Ovary (tissue), 10 donors: ENCODE measurements at places on chromosomes 2 and 18. TPM values are rescaled to one million over a fixed set of nuclear protein-coding genes. Genes with fewer than 3 reads are reported as not detected.

Gene ERBB4
- total RNA-seq = 1.3 TPM

Gene CHRNG
- not detected for total RNA-seq

Gene C2orf68
- total RNA-seq = 31.3 TPM

Gene APLF
- 13.0 TPM for total RNA-seq

Gene ADRA2B
- 0.69 TPM for total RNA-seq

Gene COLEC12
- total RNA-seq = 5.5 TPM

Gene MBP
- 24.2 TPM for total RNA-seq

Gene CRACDL
- 1.3 TPM for total RNA-seq

Gene TUBA3E
- total RNA-seq = not detected

Gene HES6
- total RNA-seq = 3.1 TPM

Gene HOXD13
- total RNA-seq = not detected

DNA sequence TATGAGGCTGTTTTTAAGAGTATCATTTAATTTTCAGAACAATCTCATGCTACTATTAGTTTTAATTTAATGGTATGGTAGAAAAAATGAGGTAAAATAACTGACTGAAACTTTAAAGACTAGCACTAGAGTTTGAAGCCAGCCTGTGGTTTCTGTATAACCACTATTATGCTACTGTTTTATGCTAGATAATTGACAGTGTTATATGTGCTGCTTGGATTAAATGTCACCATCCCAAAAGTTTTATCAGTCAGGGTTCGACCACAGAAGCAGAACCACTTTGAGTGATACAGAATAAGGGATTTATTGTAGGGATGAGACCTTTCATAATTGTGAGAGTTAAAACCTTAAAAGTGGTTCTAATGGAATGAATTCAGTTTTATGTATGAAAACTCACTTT lies 271.6 kb downstream of the PTGR3 start:
- no peak for DNase-seq

DNA sequence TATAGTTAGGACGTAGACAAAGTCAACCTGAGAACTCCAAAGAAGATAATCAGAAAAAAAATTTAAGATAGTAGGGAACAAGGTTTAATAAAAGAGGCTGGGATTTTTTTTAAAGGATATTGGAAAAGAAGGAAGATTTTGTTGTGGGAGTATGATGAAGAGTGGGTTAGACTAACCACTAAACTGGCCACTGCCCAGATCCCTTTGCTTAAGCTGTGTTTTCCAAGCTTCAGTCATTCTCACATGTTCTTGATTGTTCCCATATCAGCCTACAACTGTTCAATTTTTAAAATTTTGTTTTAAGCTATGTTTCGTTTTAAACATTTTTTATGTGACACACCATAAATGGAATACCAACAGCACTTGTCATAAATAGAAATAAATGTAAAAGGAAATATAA lies 284.5 kb upstream of the MMADHC start:
- DNase-seq = no peak

DNA sequence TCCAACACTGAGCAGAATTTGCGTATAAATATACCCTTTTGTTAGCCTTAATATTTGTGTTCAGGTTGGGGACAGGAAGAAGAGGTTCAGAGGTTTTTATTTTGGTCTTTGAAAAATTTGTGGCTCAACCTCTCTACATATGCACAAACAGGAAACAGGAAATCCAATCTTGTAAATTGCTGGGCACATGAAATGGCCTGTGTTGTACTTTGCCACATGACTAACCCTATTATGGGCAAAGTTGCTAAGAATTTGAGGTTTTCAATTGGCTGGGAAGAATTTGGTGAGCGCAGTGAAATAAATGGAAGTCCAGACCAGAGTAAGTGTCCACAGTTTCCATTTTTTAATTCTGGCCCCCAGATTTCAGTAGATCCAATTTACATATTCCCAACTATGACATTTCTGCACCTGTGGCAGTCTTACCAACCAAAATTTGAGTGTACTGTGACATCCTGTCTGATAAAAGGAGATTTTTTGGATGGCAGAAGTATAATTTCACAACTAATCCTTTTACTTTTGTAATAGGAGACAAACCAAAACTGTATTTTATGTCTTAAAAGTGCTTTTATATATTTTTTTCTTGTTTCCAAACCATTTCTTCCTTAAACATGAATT lies 63.6 kb downstream of the COX7A2L start:
- DNase-seq = no peak

GRCh38 chr2:21165350-21165749 lies 41.6 kb downstream of the TDRD15 start:
- no peak for DNase-seq

GRCh38 chr2:109703077-109703476 lies 88.9 kb downstream of the SOWAHC start:
- no peak for DNase-seq

- DNase-seq = no peak
These were observed 46.7 kb downstream of the LDLRAD4 start for GRCh38 chr18:13265008-13265910.

GRCh38 chr2:200668478-200668877 lies 82.7 kb downstream of the AOX1 start:
- DNase-seq = no peak

DNA sequence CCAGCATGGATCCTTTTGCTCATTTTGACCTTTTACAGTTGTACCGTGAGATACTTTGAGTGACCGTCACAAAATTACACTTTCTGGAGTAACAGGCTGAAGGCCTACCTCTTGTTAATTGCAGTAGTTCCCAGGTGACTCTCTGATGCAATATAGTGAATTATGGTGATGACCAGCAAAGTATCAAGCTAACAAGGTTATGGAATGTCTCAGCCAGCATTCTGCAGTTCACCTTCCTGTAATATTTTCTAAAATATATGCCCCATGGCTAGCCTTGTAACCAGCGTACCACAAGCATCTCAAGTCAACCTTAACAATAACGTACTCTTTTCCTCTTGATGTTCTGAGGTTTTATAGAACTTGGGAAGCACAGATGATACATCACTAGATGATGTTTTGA lies 234.7 kb downstream of the LTBP1 start:
- no peak for DNase-seq

GRCh38 chr2:3598197-3598910 lies 3.4 kb downstream of the COLEC11 start:
- peak; percentile 24 for DNase-seq

DNA sequence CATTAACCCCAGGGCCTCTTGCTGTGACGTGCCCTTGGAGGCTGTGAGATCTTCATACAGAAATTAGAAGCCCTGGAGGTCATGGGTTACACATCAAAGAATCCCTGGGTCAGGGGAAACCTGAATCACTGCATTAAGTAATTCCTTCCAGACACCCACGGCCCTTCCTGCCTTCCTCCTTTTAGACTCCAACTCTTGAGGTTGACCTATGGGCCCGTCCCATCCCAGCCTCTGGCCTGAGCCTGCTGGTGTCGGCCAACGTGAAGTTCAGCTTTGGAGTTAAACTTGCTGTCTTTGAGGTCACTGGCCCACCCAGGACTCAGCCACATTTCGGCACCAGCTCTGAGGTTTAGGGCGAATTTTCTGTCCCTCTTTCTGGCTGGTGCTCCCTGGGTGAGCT lies 198.3 kb downstream of the ACKR3 start:
- no peak for DNase-seq

DNA sequence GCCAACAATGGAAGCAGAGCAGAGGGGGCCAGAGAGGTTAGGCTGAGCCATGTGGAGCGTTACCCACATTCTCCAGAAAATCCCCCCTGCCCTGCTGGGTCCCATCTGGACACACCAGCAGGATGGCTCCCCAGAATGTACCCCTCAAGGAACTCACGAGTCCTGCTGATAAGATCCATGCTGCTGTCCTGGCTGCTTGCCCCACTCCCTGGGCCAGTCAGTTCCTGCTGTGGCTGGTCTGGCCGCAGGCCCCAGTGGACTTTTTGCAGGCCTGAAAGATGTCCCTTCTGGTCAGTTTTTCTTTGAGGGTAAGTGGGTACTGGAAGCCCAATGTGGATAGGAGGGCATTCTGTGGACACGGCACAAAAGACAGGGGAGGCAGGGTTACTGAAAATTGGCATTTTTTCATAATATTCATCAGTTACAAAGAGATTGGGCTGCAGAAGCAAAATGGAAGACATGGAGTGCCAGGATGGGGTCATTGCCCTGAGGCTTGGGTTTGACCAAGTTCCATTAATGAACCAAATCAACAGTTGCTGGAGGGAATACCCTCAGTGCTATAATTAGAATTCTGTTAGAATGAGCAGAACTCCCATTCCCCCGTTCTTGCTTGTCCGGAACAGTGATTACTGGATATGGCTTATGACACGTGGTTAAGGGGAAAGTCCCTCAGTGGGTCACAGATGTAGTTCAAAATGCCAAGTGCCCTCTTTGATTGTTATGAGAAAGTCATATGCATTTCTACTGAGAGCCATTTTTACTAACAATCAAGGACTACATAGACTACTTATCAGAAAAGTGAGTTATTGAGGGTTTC lies 38.7 kb downstream of the SLC4A5 start:
- no peak for DNase-seq

GRCh38 chr2:40287195-40287594 lies 164.7 kb downstream of the SLC8A1 start:
- DNase-seq = no peak

DNA sequence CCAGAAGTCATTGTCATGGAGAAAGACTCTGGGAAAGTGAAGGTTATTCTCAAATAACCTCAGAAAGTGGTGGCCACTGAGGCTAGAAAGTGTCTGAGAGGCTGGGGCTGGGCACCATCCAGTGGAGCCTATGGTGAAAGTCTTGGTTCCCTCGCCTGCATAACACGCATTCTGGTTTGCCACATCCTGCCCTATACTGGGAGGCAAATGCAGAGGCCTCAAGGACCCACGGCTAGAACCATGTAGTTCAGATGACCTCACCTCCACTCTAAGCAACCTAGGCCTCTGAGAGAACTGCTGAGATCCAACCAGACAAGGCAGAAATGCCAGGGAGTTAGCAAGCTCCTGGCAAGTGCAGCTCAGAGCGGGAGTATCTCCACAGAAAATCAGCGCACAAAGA lies 5.1 kb downstream of the ITGB6 start:
- DNase-seq = no peak

- no peak for DNase-seq
These were observed 11.4 kb downstream of the FHOD3 start for GRCh38 chr18:36308711-36309435.

- DNase-seq = no peak
These were observed 39.9 kb downstream of the CYRIA start for GRCh38 chr2:16625759-16626158.

DNA sequence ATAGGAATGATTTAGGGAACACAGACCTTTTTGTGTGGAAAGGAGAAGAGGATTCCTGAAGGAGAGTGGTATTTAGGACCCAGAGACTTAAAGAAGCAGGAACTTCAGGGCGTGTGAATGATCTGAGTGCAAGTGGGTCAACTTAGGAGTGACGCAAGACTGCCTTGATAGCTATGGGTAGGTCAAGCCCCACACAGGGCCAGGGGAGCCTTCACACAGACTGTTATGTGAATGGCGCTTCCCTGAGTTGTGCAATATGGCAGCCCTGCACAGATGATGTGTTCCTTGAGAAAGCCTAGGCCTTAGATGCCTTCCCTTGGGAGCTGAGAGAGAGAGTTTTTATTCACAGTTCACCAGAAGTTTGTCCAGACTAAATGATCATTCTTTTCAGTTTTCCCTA lies 47.1 kb upstream of the IGFBP5 start:
- DNase-seq = peak; percentile 71

DNA sequence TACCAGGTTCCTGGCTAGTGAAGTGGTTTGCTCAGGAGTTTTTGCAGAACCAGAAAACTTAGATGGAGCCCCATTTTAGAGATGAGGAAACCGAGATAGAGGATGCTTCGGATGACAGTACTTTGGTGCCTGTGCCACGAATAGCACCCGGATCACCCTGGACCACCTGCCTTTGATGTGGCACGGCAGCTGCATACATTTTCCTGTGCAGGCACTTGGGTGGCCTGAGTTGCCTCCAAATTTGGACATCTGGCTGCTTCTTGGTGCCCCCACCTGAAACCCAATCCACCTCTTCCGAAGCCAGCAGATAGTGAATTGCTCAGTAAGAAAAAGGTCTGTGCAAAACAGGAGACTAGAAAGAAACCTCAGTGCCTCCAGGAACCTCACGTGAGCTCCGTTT lies 140.6 kb upstream of the ID2 start:
- no peak for DNase-seq

- DNase-seq = no peak
These were observed 27.5 kb downstream of the CFAP36 start for GRCh38 chr2:55547001-55547400.

DNA sequence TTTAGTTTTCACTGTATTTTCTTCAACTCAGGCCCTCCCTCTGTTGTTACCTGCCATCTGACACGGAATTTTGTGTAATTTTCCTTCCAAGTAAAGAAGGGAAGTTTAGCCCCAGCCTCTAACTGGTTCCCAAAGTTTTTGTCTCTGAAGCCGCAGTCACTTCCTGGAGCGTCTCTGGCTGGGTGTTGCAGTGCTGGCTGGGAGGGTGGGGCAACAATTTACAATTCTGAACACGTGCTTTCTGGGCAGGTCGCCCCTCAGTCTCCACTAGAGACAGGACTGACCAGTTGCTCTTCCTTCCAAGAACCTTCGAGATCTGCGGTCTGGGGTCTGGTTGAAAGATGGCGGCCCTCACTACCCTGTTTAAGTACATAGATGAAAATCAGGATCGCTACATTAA lies 3.5 kb downstream of the CNDP2 start:
- DNase-seq = no peak

- DNase-seq = no peak
These were observed 61.7 kb downstream of the KCNS3 start for GRCh38 chr2:17940091-17940630.

DNA sequence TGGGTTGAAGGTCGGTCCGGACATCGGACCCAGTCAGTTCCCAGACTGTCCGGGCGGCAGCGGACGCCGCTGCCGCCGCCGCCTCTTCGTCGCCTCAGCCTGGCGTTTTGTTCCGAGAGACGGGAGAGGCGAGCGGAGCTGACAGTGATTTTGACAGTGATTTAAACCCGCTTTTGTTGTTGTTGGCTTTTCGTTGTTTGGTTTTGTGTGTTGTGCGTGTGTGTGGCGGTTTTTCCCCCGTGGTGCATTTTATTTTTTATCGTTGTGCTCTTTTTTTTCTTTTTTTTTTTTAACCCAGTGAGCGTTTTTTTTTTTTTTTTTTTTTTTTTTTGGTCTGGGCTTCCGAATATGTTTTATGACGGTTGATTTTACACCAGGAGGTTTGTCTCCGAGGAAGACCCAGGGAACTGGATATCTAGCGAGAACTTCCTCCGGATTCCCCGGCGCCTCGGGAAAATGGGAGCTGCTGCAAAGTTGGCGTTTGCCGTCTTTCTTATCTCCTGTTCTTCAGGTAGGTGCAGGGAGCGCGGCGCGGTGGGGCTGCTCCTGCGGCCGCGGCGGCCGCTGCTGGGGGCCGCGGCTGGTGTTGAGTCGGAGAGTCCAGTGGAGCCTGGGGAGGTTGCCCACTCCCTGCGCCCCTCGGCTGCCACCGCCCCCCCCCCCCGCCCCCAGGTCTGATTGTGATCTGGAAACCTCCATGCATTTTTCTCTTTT lies at the start of gene ACVR2A:
TSS of gene ACVR2A (plus strand) at position 333 of the 714 bp plus-strand sequence. CDS start at position 457, 124 bp downstream.
- peak; percentile 28 for DNase-seq

GRCh38 chr18:42141439-42141838 lies 186.4 kb downstream of the PIK3C3 start:
- no peak for DNase-seq
